ENCODE measurements at places on chromosomes 5 and 9.

GRCh38 chr9:130531670-130532069 is 47.7 kb upstream of the FUBP3 start:
- DNase-seq = no peak

GRCh38 chr5:62562867-62563266 is 15.8 kb upstream of the LRRC70 start:
- no peak for DNase-seq

- DNase-seq = no peak
These were observed 24.3 kb downstream of the PLPP1 start for GRCh38 chr5:55510523-55510880.

DNA sequence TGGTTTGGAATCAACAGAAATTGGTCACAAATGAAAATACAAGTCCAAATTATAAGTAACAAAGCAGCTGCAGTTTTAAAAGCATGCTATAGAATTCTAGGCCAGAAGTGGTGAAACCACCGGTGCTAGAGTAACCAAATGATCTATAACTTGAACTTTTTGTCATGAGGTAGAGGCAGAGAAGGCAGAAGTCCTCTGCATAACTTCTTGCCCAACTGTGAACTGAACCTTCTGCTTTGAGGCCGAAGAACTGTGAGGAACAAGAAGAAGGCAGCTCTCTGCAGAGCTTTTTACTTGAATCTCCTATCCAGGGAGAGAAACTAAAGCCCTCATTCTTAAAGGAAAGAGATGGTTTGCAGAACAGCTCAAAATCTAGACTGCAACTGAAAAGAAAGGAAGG is 36.2 kb upstream of the TENT2 start:
- no peak for DNase-seq

GRCh38 chr9:113998114-113998513 is 80.0 kb downstream of the AMBP start:
- no peak for DNase-seq

- DNase-seq = no peak
These were observed 78.8 kb downstream of the ADAMTS2 start for GRCh38 chr5:179266291-179267070.

DNA sequence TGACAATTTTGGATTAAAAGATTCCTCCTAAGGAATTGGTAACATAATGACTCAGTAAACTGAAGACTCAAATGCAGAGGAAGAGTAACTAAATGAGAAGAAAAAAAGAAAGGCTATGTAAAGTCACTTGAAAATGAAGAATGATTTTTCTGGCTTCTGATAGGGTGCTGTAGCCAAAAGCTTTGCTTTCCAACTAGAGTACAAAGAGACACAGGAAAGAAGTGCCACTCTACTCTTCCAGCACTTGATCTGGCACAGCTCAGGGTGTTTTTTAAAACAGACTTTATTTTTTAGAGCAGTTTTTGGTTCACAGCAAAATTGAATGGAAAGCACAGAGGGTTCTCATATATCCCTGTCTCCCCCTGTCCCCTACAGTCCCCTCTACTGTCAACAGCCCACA is 122.5 kb downstream of the LMNB1 start:
- DNase-seq = no peak

- peak; percentile 47 for DNase-seq
These were observed 196.4 kb downstream of the TRPM3 start for GRCh38 chr9:70924895-70925547.

DNA sequence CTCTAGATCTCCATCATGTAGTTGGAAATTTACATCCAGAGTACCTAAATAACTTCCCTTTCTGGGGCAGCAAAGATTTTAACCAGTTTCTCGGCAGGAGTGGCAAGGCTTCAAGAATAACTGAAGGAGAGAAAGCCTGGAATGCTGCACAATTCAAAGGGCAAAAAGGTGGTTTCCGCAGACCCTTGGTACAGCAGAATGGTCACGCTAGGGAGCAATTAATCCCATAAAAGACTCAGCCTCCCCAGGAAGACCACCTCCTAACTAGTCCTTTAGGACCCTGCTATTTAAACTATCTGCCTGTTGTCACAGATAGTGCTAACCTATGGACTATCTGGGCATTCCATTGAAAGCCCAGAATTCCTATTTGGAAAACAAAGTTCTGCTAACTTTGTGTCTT is 3.6 kb downstream of the HTR1A start:
- no peak for DNase-seq

DNA sequence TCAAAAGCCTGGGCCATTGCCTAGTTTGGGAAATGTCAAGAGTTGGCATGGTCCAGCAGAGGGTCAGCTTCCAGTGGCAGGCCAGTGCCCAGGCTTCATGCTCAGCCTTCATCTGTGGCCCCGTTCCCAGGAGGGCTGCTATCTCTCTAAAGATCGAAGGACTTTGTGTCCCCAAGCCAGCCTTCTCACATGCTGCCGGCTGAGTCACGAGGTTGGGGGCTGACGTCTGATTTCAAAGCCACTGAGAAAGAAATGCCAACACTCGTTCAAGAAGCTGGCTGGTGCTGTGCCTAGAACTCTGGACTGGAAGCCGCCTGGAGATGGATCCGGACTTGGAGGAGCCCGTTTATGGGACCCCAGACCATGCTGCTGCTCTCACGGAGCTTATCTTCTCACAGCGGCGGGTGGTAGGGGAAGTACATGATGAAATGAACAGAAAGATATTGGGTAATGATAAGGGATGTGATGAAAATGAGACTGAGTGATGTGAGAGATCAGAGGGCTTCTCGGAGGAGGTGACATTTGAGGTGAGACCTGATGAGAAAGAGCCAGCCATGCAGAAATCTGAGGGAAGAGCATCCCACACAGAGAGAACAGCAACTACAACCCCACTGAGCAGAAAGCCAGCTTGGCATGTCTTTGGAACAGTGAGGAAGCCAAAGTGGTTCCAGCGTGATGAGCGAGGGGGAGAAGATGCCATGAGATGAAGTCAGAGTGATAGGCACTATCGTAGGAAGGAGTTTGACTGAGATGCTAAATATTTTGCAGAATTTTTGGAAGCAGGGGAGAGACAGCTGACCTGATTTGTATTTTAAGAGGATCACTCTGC is 54.9 kb upstream of the BOD1 start:
- no peak for DNase-seq

- no peak for DNase-seq
These were observed 60.3 kb upstream of the EPB41L4A start for GRCh38 chr5:112479418-112479817.

DNA sequence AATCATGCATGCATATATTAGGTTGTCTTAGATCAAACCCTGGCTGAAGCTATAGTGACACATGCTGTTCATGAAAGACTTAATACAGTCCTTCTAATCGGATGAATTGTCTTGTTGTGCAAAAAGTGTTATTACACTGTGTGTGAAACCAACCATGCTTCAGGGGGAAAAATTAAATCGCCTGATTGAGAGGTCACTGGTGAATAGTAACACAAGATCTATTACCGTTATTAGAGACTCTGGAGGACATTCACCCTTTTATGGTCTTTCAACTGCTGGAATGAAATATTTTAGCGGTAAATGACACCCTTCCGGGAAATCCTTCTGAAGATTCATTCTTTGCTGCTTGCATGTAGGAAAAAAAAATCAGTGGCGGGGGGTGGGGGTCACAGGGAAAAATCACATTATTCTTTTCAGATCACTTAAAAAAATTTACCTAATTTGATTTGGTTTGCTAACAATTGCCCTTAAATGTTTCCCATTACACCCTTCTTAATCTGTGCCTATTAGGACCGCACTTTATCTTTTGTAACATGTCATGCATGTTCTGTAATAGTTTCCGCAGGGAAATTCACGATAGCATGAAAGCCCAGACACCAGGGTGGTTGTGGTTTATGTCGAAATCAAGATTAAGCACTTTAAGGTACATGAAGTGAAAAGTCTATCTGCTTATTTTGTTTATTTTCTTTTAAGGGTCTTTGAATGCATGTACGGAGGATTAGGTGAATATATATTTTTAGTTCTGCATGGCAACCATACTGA is 120.6 kb downstream of the FOCAD start:
- DNase-seq = no peak

- DNase-seq = no peak
These were observed 427 bp downstream of the SERINC5 start for GRCh38 chr5:80255431-80255810.

DNA sequence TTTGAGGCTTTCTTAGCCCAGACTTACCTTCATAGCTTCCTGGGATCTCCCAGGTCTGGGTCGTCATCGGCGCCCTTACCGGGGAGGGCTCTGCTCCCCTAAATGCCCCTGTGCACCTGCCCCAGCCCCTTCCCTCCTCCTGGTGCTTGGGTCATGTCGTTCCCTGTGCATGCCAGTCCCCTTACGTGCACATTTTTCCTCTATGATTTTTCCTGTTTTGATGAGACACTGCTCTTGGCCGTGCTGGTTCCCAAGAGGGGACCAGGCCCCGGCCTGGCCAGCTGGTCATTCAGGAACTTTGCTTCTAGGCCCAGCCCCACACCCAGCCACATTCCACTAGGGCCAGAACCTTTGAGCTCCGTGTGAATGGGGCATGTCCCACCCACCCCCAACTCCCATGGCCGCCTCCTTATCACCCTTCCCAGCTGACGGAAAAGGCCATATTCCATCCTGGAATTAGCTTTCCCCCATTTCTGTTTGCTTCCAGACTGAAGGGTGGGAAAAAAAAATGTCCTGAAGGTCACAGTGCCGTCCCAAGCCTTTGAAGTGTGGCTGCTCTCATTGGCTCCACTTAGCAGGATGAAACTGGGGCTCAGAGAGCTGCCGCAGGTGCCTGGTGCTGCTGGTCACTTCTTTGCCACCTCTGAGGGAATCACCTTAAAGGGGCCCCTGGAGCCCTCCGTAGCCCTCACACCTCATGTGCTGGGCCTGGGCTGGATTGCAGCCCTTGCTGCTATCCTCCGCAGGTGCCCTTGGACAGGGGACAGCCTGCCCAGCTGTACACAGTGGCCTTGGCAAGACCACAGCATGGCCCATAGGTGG is 25.1 kb downstream of the ERGIC1 start:
- no peak for DNase-seq

All from smooth muscle cell of the brain vasculature (primary cell).